A549 (cell line): ENCODE measurements at places on chromosomes 1 and 21.

GRCh38 chr1:47616036-47616435 lies 178.2 kb downstream of the FOXD2 start:
- DNase-seq, result no peak

- no peak for DNase-seq
These were observed 16.0 kb downstream of the C21orf58 start for GRCh38 chr21:46307625-46308024.

DNA sequence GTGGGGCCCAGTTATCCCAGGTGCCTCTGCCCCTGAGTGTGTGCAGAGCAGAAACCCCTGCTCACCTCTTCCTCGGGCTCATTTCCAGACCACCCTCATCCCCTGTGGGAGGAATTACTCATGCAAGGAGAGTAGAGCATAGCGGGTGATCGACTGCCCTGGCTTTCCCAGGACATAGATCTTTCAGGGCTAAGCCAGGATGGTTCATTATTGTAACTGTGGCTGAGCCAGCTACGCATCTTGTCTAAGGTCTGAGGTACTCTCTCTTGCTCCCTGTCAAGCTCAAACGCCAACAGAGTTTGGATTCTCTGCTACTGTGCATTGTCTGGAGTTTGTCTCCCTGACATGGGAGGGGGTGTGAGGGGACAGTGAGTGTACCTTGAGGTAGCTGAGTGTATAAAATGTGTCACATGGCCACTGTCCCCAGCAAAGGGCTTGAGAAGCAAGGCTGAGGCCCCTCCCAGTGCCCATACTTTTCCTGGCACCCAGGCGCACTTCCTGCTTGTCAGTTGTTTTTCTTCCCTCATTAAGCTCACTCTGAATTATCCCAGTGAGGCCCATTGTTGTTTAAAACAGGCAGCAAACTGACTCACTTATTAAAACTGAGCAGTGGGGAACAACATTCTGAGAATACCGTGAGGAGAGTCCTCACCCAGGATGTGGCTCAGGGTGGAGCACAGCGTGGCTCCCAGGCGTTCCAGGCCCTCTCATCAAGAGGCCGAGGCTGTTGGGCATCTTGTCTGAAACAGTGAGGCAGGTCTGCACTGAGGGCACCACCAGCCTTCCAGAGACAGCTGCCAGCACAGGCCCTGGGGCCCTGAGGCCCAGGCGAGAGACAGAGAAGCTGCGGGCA lies 92.9 kb downstream of the LAMC2 start:
- no peak for DNase-seq

- no peak for DNase-seq
These were observed 13.4 kb upstream of the ASCL5 start for GRCh38 chr1:201140235-201140940.

DNA sequence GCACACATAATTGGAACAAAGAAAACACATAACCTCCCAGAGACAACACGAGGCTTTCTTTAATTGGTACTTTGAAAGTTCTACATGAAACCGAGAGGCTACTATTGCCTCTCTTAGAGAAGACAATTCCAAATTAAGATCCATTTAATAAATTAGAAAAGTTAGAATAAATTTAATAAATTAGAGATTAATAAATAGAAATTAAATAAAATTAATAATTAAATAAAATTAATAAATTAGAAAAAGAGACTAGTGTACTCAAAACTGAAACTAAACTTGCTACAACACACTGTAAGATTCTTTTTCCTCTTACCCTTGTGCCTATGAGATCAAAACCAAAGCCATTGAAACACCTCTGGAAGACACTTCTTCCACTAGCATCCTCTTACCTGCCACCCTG lies 199.0 kb downstream of the URB2 start:
- DNase-seq, result no peak

- DNase-seq, result peak; percentile 12
These were observed 136.8 kb downstream of the GABPA start for GRCh38 chr21:25871566-25871965.
